ENCODE measurements at places on chromosomes 13 and 19.

GRCh38 chr19:47107953-47108746 lies 5.4 kb downstream of the ZC3H4 start:
- no peak for DNase-seq

DNA sequence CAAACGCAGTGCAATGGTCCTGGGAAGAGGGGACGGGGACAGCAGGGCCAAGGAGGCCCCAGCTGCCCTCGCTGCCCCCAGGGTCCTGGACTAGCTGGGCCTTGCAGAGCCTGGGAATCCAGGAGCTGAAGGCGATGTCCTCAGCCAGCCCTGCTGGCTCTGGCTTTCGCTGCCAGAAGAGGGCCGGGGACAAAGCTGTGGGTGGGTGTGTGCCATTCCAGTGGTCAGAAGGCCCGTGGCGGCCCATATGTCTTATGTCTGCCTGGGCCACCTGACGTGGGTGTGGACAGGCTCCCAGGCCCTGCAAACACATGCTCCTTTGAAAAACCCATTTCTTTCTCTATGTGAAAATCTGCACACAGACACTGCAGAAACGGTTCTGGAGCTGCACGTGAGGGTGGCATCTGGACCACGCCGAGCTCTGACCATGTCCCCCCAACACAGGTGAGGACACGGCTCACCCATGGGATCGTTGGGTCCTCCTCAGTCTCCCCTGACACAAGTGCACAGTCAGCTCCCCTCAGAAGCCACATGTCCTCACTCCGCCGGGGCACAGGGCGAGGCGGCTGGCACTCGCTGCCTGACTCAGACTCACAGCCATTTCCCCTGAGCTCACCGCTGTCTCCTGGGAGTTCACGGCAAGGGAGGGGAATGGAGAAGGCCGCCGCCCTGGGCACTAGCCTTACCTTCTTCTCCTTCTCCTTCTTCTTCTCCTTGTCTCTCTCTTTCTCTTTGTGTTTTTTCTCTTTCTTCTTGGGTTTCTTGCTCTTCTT lies 16.9 kb downstream of the IZUMO4 start:
- DNase-seq: no peak

DNA sequence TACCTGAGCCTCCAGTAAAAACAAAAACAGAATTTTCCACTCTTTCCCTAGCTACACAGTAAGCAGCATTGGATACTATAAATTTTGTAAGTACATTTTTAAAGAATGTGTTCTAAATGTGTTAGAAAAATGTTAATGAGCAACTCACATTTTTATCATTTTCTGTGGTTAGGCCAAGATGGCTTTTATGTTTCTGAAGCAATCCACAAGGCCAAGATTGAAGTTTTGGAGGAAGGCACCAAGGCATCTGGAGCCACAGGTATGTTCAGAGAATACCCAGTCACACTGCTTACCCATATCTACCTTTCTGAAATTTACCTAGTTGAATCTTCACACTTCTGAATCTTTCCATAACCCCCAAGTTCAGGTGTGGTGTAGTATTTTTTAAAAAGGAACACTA lies 21.6 kb downstream of the SERPINE3 start:
- DNase-seq: no peak

GRCh38 chr19:17282488-17283125 lies 906 bp downstream of the ANKLE1 start:
- peak; percentile 62 for DNase-seq

DNA sequence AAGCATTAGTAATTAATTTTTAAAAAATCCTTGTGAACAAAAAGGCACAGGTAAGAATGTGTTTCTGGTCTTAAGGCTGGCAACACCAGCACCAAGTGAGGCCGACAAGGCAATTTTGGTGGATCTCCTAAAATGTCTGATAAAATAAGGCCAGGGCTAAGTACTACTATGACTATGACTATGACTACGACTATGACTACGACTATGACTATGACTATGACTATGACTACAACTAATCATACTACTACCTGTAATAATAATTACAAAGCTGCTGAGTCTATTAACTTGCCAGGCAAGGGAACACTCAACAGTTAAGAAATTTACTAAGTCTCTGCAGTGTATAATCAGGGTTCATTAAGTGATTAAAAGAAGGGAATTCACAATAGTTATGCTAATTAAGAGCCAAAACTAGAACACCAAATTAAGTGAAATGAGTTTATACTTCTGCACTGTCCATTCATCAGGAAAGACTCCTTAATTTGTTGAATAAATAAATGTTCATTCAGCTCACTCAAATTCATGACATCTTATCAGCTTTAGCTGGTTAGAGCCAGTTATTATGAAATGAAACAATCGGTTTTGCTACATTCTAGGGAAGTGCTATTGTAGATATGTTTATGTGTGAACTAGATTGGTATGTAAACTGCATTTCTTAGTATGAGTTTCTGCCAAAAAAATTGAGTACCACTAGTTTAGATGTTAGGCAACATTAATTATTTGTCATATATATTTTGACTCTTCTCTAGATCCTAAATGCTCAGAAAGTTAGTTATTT lies 1626.2 kb upstream of the PCDH20 start:
- DNase-seq: no peak

- no peak for DNase-seq
These were observed 201.0 kb upstream of the RXFP2 start for GRCh38 chr13:31538067-31539042.

- no peak for DNase-seq
These were observed 23.5 kb downstream of the ADGRL1 start for GRCh38 chr19:14182476-14182875.

GRCh38 chr13:74115133-74115532 lies 19.1 kb downstream of the KLF12 start:
- DNase-seq: no peak

- no peak for DNase-seq
These were observed 913.1 kb upstream of the SLITRK5 start for GRCh38 chr13:86758116-86758515.

DNA sequence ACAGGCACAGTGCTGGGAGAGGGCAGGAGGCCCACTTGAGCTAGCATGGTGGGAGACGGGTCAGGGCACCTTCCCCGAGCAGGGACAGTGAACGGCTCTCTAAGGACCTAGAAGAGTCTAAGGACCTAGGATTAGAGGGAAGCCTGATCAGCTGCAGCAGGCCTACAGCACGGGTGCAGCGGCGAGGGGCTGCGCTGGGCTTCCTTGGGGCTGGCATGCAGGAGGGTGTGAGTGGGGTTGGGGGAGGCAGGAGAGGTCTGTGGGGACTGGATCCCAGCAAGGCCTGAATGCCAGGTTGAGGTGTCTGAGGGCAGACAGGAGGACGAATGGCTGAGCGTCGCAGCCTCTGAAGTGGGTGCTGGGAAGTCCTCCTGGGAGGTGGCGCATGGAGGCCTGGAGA lies 3.6 kb downstream of the SCAF1 start:
- no peak for DNase-seq

- DNase-seq: no peak
These were observed 8.0 kb downstream of the TMEM86B start for GRCh38 chr19:55220525-55220924.

- no peak for DNase-seq
These were observed 4.9 kb upstream of the ZSWIM4 start for GRCh38 chr19:13790354-13790753.

- DNase-seq: no peak
These were observed 1065.8 kb upstream of the MIR17HG start for GRCh38 chr13:90281709-90282108.

GRCh38 chr19:33157906-33158305 lies 26.0 kb downstream of the WDR88 start:
- DNase-seq: no peak

GRCh38 chr19:10113592-10113963 lies 2.1 kb downstream of the P2RY11 start:
- no peak for DNase-seq

DNA sequence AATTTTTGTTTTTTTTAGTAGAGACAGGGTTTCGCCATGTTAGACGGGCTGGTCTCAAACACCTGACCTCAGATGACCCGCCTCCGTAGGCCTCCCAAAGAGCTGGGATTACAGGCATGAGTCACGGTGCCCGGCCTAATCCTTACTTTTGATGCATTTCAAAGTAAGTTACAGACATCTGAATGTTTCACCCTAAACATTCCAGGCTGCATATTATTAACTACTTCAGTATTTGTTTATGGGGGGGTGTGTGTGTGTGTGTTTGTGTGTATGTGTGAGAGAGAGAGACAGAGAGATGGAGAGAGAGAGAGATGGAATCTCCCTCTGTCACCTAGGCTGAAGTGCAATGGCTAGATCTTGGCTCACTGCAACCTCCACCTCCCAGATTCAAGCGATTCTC lies 13.1 kb downstream of the SULT2B1 start:
- no peak for DNase-seq

GRCh38 chr19:12843999-12844732 lies 5.9 kb downstream of the MAST1 start:
- no peak for DNase-seq

- DNase-seq: no peak
These were observed 6.4 kb downstream of the TNFAIP8L1 start for GRCh38 chr19:4645718-4646117.

GRCh38 chr13:45451282-45451681 lies 13.5 kb upstream of the COG3 start:
- DNase-seq: no peak

DNA sequence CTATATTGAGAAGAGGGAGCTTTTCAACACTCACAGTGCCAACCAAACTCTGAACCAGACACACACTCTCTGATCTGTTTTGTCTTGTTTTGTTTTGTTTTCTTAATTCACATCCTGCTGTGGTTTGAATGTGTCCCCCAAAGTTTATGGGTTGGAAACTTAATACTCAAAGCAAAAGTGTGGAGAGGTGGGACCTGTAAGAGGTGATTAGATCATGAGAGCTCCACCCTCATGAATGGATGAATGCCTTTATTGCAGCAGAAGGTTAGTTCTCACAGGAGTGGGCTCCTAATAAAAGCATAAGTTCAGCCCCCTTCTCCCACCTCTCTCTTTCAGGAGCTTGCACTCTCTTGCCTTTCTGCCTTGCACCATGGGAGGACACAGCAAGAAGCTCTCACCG lies 957.1 kb downstream of the PCDH9 start:
- no peak for DNase-seq

DNA sequence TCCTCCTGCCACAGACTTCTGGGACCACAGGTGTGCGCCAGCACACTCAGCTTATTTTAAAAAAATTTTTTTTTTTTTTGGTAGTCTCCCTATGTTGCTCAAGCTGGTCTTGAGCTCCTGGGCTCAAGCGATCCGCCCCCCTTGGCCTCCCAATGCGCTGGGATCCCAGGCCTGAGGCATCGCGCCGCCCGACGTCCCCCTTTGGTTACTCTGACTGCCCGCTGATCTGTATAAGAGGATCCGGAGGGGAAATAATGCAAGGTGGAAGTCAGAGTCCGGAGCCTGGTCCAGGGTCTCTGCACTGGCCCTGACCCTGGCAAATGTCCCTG lies 486 bp upstream of the ZNF805 start:
- DNase-seq: no peak
